ENCODE measurements at places on chromosomes 1 and 21.
A peak's percentile ranks its signal among the peaks of the same experiment; 100 is the strongest.

- DNase-seq, result peak; percentile 26
These were observed 69.6 kb upstream of the LRRC8B start for GRCh38 chr1:89454845-89455521.

GRCh38 chr1:230463760-230464159 lies 37.6 kb upstream of the PGBD5 start:
- DNase-seq, result no peak

GRCh38 chr21:37445228-37445627 lies 78.7 kb downstream of the DYRK1A start:
- no peak for DNase-seq

DNA sequence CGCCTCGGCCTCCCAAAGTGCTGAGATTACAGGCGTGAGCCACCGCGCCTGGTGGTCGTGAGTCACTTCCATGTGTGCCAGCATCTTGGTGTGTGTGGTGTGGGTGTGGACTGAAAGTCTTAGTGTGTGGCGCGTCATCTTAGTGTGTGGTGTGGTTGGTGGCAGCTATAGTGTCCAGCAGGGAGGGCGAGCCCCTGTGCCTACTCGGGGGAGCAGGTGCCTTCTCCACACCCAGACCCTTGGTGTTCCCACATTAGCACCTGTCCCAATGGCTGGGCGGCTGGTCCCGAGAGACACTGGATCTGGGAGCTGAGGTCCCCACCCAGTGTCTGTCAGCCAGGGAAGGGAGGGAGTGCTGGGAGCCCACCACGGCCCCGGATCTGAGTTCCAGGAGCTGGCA lies 2.8 kb downstream of the SCNN1D start:
- DNase-seq, result no peak

GRCh38 chr1:8239039-8239305 lies 78.9 kb upstream of the SLC45A1 start:
- no peak for DNase-seq

DNA sequence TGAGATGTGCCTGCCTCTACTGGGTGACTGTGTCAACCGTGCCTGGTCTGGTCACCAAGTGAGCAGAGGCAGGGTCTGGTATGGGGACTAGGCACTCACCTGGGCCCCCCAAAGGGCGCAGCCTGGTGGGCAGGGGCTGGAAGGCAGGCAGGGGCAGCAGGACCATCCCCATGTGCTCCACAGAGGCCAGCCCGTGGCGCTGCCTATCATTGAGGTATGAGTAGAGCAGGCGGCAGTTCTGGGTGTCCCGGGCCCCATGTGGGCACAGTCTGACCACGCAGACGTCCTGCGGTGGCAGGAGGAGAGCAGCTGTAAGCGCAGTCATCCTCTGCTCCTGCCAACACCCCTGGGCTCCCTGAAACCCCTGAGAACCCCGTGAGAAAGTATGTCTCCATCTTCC lies 23.7 kb downstream of the SPOCD1 start:
- no peak for DNase-seq

DNA sequence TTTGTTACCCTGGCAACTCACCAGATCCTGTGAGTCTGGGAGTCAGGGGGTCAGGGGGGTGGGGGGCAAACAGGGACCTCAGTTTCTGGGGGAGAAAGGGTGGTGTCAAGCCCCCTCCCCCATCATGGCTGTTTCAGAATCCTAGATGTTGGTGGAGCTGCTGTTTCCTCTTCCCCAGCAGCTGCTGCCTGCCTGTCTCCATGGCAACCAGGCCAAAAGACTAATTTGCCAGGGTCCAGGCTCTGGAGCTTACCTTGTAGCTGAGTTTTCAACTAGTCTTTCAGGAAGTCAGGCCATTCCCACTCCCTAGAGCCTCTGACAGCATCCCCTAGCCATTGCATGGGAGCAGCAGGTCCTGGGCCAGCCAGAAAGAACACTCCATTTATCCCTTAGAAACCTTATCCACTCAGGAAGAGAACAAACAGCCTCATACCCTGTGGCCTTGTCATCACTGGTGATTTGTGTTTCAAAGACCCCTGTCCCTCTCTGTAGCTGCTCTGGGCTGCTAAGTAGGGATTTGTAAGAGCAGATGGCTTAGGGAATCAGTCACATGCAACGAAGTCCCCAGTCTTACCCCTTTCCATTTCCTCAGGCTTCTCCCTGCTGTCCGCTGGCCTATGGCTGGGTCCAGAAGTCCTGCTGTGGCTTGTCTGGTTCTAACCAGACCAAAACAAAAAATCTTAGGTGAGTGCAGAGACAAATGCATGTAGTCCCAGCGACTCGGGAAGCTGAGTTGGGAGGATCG lies 21.5 kb upstream of the STMN1 start:
- DNase-seq, result no peak

DNA sequence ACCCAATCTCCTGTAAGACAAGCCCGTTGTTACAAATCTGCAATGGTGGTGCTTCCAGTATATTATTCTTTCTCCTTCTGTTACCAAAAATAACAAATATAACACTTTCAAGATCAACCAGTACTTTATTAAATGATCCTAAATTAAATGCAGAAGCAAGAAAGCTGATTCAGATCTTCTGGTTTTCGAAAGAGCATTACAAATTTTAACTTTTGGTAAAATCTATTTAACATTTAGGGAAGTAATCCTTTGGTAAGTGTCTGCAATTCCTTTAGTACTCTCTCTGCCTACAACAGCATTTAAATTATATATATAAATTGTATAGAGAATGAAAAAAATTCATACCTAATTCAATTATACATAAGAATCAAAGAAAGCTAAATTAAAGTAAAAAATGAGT lies 198.6 kb upstream of the HMCN1 start:
- DNase-seq, result no peak

DNA sequence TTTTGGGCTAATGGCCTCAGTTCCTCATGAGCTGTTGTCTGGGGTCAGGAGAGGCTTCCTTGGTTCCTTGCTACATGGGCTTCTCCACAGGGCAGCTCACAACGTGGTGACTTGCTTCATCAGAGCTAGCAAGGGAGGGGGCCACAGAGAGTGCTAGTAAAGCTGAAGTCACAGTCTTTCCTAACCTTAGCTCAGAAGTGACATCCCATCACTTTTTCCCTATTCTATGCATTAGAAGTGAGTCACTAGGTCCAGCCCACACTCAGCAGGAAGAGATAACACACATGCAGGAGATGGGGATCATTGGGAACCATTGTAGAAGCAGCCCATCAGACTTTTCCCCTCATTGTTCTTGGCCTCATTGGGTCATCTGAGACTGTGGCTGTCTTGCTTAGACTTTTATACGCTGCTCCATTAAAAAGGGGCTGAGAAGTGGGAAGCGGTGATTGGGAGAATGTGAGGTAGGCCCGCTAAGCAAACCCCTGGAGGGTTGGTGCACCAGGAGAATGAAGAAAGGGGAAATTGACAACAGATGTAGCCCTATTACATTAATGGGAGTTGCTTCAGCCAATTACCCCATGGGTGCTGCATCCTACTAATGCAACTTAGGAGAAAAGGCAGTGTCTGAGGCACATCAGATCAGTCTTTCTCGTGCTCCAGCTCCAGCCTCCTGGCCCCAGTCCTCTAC lies 22.1 kb upstream of the IGSF21 start:
- DNase-seq, result no peak

DNA sequence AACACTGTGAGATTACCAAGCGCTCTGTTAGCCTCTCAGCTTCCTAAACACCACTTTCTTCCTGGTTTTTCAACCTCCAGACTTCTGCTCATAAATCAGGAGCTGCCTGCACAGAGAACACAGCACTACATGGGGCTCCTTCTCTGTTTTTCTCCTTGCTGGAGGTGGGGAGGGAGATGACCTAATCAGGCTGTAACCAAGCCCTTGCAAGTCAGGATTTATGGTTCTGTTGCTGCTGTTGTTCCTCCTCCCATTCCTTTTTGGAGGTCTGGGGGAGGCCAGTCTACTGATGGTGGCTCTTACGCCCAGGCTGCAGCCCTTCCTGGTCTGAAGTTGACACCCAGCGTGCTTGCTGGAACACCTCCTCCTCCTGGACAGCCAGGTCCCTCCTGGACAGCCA lies 80.9 kb upstream of the AJAP1 start:
- DNase-seq, result no peak

DNA sequence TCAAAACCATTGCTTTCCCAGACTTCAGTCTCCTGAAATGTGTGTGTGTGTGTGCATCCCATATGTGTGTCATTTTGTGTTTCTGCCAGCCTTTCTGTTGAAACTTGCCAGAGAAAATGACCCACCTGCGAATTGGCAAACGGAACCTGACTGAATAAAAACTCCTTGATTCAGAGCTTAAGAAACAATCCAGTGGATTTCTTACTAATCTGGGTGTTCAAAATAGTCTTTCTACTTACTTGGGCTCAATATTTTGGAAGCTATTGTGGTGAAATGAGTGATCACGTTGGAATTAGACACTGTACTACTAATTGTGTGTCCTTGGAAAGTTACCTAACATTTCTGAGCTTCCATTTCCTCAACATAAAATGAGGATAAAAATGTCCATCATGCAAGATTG lies 138.9 kb upstream of the ERG start:
- no peak for DNase-seq

- no peak for DNase-seq
These were observed 9.7 kb upstream of the KLF17 start for GRCh38 chr1:44108971-44109370.

GRCh38 chr1:232381394-232382100 lies 248.4 kb downstream of the SIPA1L2 start:
- no peak for DNase-seq

GRCh38 chr1:170929412-170929834 lies 5.9 kb upstream of the MROH9 start:
- no peak for DNase-seq

DNA sequence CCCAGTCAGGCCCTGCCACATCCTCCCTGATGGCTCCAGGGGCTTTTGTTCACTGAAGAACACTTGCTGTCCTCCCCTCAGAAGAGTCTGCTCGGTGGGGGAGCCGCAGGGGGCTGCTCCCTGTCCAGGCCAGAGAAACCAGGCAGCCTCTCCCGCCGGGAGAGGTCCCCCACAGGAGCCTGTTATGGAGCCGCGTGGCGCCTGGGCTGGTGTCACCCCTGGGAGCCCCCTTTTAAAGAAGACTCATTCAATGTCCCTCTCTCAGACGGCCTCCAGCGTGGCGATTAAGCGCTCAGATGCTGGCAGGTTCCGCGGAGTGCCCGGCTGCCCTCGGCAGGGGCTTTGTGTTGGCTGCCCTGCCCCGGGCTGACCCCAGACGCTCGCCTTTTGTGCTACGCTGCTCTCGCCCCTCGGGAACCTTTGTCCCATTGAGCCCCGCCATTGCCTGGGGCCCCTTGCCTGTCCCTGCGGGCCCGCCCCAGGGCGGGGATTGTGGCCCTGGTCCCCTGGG lies 43.1 kb downstream of the SKI start:
- DNase-seq, result no peak

DNA sequence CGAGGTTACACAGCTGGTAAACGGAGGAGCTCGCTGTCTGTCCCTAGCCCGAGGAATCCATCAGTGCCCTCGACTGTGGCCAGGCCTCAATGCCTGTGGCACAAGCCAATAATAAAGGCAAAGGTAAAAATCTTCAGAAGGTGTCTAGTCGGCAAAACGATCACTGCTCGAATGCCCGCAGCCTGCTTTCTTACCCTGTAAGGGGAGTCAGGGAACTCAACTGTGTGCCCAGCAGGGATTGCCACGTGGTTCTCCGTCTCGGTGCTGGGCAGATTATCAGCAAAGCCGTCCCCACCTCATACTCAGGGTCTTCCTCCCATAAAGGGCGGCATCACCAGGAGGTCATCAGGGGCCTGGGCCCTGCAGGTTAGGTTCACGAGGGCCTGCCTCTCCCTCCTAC lies 103.4 kb downstream of the PAX7 start:
- no peak for DNase-seq

DNA sequence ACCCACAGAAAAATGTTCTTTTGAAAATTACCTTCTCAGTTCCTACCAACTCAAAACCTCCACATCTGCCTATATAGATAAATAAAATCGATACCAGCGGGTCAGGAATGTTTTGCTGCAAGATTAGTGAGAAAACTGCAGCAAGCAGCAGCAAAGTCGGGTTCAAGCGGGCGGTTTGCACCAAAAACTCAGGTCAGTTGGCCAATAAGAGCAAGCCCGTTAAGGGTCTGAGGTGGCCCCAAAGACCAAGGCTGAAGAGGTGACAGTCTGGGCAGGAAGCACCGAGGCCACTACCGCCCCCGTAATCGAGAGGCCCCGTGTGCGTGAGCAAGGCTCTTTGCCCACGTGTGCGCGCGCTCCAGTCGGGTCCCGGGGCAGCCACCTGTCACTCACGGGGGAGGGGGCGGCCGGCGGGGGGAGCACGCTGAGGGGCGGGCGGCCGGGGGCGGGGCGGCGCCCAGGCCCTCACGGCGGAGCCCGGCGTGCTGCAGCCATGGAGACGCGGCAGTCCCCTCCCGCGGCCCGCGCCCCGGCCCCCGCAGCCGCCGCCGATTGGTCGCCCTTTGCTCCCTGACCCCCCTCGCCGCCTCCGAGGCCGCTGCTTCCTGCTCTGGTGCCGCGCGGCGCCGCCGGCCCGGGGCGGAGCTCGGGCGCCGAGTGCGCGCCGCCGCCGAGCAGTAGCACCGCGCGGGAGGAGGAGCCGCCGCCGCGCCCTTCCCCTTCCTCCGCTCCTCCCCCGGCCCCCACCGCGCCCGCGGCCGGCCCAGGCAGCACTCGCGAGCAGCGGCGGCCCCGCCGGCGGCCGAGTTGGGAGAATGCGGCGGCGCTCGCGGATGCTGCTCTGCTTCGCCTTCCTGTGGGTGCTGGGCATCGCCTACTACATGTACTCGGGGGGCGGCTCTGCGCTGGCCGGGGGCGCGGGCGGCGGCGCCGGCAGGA lies at the start of gene GALNT2:
TSS of gene GALNT2 (plus strand) at position 773 of the 939 bp plus-strand sequence. CDS start at position 816, 43 bp downstream.
- DNase-seq, result peak; percentile 81

DNA sequence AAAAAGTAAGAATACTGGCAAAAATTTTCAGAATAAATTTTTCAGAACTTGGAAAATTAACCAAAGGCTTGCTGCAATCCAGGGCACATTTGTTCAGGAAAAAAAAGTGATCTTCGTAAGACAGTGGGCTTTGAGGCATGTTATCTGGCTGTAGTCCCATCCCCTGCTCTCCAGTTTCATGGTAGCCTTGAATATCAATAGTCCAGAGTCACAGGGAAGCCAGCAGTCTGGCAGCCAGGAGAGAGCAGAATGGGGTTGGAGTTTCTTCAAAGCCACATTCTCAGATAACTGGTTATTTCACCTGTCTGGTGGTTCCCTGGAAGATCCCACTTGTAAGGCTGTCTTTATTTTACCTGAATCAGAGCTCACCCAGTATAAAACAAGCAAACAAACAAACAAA lies 669.3 kb downstream of the MATN1 start:
- no peak for DNase-seq

GRCh38 chr1:156097499-156098178 lies 15.4 kb upstream of the MEX3A start:
- peak; percentile 79 for DNase-seq

DNA sequence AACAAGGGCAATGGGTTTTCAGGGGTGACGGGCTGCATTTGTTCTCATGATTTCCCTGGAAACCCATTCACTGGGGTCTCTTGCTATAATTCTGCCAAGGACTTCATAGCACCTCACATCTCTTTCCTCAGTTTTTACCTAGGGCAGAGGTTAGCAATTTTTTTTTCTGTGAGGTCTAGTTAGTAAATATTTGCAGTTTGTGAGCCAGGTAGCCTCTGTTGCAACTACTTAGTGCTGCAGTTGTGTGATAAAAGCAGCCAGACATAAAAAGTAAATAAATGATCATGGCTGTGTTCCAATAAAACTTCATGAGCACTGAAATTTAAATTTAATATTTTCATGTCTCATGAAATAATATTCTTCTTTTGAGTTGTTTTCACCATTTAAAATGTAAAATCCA lies 37.7 kb downstream of the IFI44 start:
- no peak for DNase-seq

GRCh38 chr1:52402860-52403240 lies 1.4 kb downstream of the ORC1 start:
- no peak for DNase-seq

Measured in stimulated activated effector memory CD8-positive, alpha-beta T cell treated with anti-CD3 and anti-CD28 coated beads, Interleukin-12 subunit alpha, Interleukin-12 subunit beta, amount 100 ng/mL, for 72 hours (primary cell).